ENCODE measurements at places on chromosomes 6 and 20.
A peak's percentile ranks its signal among the peaks of the same experiment; 100 is the strongest.

- no peak for DNase-seq
These were observed 43.3 kb downstream of the ZBTB46 start for GRCh38 chr20:63787749-63788148.

DNA sequence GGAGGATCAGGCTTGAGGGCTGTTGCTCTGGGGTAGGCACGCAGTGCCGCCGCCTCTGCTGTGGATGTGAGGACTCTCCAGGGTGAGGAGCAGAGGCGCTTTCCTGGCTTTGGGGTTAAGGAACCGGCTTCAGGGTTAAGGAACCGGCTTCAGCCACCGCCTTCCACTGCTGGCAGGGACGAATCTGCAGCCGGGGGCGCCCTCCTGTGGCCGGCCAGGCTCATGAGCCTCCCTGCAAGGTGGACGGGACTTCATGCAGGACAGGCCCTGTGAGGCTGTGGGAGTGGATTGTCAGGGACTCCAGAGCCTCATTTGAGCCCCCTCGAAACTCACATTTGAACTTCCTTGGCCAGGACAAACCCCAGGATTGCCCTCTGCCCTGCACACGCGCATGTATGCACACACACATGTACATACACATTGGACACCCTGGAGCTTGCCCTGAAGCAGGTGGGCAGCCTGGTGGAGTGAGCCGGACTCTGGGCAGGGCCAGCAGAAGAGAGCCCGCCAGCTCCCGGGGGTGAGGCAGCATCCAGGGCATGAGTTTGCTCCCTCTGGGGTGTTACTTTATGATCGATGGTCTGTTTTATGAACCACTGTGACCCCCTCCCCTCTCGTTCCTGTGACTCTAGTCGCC is 146.9 kb downstream of the PHACTR3 start:
- DNase-seq, result peak; percentile 51

DNA sequence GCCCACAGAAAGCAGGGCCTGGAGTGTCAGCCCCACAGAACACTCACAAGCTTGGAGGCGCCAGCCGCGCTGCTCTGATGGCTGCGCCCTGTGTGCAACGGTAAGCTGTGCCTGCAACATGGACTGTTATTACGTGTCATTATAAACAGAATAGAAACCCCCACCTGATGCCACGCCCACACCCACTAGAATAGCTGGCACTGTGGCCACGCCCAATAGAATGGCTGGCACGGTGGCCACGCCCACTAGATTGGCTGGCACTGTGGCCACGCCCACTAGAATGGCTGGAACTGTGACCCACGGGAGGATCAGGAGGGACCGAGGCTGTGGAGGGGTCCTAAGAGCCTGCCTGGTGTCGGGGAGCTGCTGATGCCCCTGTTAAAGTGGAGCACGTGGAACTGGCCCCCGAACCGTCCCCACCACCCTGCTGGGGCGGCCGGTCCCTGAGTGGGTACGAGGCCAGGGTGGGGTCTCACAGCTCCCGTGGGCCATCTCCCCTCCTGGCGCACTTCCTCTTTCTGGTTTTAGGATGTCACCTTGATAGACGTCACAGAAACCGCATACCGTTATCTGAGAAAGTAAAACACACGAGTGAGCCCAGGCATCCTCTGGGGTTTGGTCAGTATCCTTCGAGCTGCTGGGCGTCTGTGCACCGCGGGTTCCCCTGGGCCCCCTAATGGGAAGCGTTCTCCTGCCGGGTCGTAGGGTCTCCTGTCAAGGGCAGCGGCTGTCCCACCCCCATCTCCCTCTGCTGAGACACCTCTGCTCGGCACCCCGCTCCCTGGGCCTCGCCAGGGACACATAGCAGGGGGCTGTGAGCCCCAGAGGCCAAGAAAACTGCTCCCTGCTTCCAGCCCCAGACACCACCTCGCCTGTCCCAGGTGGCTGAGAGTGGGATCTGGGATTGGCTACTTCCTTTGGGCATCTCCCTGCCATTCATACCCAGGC is 25.4 kb downstream of the SLC17A9 start:
- DNase-seq, result peak; percentile 17

DNA sequence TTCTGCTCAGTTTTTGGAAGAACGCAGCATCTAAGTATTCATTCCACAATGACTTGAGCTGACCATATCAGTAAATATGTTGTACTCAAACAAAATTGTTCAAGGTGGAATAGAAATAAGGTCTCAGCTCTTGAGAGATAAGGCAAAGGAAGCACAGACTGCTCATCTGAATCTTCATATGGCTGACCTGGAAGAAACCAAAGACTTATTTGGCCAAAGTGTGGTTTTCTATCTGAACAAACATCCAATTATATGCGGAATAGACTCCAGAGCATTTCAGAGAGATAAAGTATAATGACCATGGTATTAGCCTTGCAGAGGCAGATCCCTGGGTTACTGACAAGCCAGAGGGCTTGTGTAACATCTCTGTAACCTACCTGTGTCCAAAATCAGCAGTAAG is 308.7 kb downstream of the CD83 start:
- no peak for DNase-seq

DNA sequence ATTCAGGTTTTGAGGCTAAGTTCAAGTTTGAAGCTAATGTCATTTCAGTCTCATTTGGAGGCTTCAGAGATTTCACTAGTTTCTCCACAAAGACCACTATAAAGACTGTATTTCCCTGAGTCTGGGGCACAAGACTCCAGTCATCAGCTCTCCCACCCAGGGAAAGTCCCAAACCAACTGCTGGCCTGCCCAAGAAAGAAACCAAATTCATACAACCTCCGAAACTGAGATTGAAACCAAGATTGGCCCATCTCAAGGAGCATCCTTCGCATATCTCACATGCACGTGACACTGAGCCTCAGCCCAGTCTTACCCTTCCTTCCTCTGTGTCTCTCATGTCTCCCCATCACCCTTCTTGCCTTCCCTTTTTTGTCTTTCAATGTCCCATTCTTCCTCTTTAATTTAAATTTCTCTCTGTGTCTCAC is 3.5 kb upstream of the LTA start:
- DNase-seq, result no peak

- no peak for DNase-seq
These were observed 13.8 kb downstream of the BMP7 start for GRCh38 chr20:57252559-57253162.

DNA sequence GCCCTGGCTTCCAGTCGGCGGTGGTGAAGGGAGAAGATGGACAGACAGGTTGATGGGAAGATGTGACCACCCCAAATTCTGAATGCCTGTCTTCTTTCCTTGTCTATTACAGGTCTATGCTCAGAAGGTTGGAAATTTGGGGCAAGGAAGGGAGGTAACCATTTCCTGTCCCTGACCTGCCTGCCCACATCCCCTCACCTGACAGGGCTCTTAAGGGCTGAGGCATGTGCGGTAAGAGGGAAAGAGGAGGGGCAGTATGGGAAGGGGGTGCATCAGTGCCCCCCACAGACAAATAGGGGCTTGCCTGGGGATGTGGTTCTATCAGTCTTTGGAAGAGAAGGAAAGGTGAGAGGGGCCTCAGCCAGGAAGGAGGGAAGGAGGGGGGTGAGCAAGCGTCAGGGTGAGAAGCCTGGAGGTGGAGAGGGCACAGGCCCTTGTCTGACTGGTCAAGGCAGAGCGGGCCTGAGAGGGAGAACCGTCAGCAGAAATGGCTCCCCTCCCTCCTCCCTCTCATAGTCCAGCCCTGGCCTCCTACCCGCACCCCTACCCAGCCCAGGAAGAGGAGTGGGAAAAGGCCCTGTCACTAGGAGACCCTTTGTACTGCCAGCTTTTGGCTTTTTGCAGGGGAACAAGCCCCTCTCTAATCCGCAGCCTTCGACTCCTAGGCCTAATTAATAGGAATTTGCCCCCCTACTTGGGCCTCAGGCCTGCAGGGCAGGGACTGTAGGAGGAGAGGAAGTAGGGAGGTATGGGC is 104.4 kb upstream of the FOXP4 start:
- DNase-seq, result no peak

- DNase-seq, result no peak
These were observed 223.9 kb downstream of the PRL start for GRCh38 chr6:22072949-22073348.

DNA sequence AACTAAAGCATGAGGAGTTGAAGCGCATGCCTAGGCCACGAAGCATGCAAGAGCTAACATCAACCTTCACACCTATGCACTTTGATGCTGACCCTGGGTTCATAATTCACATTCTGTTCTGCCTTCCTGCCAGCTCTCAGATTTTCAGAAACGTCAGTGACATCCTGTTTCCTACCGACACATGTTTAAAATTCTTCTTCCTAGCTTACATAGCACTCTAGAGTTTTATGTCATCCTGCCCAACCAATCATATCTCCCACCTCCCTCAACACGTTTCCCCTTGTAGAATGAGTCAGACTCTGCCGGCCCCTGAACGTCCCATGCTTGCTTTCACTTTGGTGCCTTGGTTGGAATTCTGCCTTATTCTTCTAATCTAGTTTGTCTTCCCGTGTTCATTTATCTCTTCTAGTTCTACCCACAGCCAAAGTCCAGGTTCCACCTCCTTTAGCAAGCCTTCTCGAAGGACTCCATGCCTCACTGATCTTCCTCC is 97.2 kb upstream of the MAP7 start:
- no peak for DNase-seq
